ENCODE measurements at places on chromosomes 7 and 10.
A peak's percentile ranks its signal among the peaks of the same experiment; 100 is the strongest.

- DNase-seq, result no peak
Observed at GRCh38 chr10:73717556-73717955, 19.6 kb upstream of the AGAP5 start.

- no peak for DNase-seq
Observed at GRCh38 chr7:28135760-28136159, 44.8 kb downstream of the JAZF1 start.

DNA sequence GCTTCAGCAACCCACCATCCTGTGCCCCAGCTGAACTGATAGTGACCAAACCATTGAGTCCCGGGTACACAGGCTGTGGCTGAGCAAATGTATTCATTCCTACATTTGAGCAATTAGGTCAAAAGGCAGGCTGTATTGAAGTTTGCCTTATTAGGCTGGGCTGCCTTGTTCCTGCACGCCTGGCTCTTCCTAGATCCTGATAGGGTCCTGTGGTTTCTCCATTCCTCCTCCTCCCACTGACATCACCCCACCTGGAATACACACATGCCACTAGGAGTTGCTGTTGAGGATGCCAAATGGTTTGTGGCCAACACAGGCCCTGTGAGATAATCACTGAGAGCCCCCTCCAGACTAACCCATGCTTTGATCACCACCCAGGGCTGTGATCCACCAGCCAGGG lies 66.4 kb upstream of the FGFR2 start:
- no peak for DNase-seq

- no peak for DNase-seq
Observed at GRCh38 chr7:19312416-19312815, 167.2 kb upstream of the FERD3L start.

DNA sequence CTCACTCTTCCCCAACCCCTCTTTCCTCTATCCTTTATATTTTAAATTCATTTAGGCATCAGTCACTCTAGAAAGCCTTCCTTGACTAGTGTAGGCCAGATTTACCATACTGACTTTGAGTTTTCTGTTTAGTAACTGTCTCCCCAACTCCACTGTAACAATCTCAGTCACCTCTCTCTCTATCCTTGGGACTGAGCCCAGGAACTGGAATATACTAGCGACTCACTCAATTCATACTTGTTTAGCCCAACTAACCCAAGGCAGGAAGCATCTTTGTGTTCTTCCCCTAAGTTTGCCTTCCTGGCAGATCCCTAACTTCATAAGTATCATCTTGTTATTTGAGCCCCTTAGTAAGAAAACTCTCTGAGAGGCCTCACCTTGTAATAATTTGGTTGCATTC lies 19.1 kb downstream of the PLCE1 start:
- DNase-seq, result no peak

GRCh38 chr7:42869131-42870020 lies 42.5 kb downstream of the C7orf25 start:
- DNase-seq, result peak; percentile 33

DNA sequence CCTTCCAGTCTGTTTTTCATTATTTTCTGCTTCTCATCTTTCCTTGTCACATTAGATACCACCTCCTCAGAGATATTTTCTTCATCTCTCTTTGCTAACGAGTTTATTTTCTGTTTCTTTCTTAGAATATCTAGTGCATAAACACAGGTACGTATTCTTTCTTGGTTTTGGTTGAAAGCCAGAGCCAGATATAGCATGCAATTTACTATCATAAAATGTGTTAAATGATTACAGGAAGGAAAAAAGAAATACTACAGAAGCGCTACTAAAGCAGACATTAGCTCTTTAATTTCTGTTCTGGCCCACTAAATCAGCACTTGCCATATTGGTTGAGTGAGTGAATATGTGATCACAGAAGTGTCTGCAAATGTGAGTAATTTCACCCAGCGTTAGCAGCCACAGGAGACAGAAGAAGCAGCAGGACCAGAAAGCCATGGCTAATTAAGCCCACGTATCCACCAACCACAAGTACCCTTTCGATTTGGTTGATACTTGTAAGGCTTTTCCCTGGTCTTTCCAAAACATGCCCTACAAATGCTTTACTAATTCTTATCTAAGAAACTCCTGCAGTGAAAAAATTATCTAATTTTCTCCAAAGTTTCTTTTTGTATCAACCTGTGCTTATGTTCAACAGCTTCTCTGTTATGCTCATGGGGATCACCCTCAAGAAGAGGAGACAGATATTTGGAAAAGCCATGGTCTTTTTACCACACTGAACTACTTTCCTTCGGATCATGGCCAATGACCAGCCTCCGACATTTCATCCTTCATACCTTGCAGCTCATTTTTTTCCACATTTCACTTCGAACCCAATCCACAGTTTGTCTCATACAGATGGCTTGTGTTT lies 23.1 kb upstream of the MACC1 start:
- no peak for DNase-seq

GRCh38 chr10:9291081-9291480 lies 1236.6 kb downstream of the GATA3 start:
- DNase-seq, result no peak

DNA sequence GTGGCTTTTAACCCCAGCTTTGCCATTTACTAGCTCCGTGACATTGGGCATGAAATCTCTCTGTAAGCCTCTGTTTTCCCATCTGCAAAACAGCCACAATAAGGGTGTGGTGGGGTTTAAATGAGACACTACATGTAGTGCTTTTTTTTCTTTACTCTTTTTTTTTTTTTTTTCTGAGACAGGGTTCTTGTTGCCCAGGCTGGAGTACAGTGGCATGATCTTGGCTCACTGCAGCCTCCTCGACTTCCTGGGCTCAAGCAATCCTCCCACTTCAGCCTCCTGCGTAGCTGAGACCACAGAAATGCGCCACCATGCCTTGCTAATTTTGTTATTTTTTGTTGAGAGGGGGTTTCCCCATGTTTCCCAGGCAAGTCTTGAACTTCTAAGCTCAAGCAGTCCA lies 8.3 kb upstream of the DENND10 start:
- DNase-seq, result no peak

- no peak for DNase-seq
Observed at GRCh38 chr10:71259815-71260501, 47.6 kb downstream of the UNC5B start.

DNA sequence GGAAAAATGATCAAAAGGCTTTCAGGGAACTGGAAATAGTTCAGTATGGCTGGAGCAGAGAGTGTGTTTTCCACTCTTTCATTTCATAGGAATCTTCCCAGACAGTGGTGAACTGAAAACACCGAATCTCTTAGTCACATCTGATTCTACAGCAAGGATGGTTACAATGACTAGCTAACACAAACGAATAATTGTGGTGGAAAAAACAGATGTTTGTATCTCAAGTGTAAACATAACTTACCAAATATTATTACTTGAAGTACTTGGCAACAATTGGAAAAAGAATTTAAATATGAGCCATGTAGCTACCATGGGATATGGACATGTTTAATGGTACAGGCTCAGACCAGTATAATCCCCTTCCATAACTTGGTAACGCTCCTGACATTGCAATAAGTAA lies 21.1 kb upstream of the BPGM start:
- peak; percentile 76 for DNase-seq

DNA sequence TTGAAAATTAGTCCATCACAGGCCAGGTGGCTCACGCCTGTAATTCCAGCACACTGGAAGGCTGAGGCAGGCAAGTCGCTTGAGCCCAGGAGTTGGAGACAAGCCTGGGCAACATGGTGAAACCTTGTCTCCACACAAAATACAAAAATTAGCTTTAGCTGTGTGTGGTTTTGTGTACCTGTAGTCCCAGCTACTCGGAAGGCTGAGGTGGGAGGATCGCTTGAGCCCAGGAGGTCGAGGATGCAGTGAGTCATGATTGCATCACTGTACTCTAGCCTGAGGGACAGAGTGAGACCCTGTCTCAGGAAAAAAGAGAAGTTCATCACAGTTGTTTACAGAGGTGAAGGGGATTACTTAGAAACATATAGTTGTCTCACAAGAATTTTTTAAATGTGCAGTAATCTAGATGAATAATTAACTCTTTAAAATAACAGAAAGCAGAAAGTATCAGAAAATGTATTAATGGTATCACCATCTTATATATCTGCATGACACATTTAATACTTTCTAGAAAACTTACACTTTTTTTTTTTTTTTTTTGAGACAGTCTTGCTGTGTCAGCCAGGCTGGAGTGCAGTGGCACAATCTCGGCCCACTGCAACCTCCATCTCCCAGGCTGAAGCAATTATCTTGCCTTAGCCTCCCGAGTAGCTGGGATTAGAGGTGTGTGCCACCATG lies 8.9 kb downstream of the LCOR start:
- DNase-seq, result no peak

DNA sequence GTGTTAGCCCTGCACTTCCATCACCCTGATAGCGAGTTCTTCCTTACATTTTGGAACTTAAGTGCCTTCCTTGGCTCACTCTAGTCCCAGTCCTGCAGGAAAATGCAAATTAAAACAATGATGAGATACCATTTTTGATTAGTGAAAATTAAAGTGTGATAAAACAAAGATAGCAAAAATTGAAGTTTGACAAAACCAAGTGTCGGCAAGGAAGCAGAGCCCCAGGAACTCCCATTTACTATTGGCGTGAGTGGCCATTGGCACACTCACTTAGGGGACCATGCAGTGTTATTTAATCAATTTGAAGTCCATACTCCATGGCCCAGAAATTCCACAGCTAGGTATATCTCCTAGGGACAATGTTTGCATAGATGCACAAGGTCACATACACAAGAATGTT lies 28.4 kb downstream of the LAMB4 start:
- DNase-seq, result no peak

DNA sequence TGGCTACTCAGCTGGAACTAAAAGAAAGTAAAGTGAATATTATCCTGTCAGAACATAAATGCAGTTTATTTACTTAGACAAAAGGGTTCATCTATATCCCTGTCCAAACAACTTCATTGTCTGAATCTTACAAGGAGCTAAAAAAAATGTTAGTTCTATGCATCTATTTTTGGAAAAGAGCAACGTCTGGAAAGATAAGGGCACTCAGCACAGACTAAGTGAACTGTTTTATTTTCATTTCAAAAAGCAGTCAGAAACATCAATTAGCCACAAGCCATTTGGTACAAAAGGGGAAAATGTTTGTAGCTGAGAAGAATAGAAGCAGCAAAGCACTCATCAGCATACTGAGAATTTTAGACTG lies 245.5 kb downstream of the FOXP2 start:
- no peak for DNase-seq

GRCh38 chr7:87480386-87480785 lies 4.9 kb upstream of the ABCB4 start:
- no peak for DNase-seq
